ENCODE measurements at places on chromosomes 5 and 9.

- no peak for DNase-seq
Observed at GRCh38 chr9:2697492-2697891, 19.8 kb upstream of the KCNV2 start.

- no peak for DNase-seq
Observed at GRCh38 chr9:99071313-99072039, 33.4 kb upstream of the TGFBR1 start.

DNA sequence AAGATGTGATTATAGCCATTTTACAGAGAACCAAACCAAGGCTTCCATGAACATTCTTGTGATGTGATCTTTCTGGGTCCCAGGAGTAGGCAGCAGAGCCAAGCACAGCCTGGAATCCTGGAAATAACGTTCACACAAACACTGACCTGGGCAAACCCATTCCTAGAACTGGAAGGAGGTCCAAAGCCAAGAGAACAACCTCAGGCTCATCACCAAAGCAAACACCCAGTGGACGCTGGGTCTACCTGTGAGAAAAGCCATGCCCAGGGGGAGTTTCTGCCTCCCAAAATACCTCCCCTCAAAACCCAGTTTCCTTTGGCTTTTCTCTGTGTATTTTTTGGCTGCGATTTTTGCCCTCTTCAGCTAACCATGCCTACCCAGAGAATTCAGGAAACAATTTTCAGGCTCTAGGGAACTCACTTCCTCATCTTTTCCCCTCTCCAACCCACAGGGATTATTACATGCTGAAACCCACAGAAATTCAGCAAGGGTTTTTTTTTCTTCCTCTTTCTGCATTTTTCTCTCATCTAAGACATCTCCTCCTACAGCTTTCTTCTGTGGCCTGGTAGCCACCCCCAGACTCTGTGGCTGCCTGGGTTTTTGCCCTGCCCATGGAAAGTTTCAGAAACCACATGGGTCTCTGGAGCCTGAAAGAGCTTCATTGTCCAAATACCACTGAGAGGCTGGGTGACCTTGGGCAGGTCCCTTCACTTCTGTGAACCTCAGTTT lies 75.0 kb downstream of the TNC start:
- no peak for DNase-seq

- no peak for DNase-seq
Observed at GRCh38 chr5:37615184-37615583, 224.7 kb downstream of the GDNF start.

GRCh38 chr5:34412736-34413135 lies 243.4 kb upstream of the RAI14 start:
- DNase-seq: no peak

GRCh38 chr5:2204366-2205184 lies 321.9 kb upstream of the IRX4 start:
- no peak for DNase-seq

DNA sequence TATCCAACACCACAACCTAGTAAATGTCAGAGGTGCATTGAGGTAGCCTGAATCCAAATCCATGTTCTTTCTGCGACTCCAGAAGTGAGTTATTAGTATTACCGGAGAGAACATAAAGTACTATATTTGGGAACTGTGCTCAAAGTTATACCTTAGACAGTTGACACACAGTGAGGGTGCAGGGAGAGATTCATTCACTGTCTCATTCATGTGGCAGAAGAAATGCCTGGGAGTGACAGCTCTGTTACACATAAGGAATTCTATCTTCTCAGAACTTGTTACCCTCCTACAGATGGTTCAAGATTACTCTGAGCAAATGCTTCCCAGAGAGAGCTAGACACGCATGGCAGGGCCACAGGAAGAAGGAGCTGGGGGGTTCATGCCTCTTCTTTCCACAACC lies 103.0 kb downstream of the ATP10B start:
- DNase-seq: no peak

DNA sequence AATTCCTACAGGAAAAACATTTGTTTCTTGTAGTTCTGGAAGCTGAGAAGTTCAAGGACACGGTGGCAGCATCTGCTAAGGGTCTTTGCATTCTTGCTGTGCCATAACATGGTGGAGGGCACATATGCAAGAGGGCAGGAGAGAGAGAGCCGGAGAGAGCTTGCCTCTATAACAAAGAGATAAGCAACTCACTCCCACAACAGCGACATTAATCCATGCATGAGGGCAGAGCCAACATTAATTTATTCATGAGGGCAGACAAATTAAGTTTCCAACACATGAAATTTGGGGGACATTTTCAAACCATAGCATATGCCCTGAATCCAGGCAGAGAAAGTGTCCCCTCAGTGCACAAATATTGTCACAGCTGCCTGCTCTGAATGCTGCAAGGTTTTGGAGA lies 4.4 kb upstream of the GTF3C5 start:
- no peak for DNase-seq

DNA sequence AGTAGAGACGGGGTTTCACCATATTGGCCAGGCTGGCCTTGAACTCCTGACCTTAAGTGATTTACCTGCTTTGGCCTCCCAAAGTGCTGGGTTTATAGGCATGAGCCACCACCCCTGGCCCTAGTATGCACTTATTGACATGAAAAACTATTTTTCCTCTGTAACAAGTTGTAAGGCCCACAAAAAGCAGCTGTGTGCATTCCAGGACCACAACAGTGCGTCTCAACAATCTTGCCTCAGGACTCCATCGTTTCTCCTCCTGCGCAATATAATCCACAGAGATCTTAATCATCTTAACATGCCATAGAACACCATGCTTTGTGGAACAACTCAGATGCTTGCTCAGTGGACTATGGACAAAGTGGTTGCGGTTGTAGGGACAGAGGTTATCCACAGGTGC lies 10.2 kb downstream of the OR2V1 start:
- no peak for DNase-seq

DNA sequence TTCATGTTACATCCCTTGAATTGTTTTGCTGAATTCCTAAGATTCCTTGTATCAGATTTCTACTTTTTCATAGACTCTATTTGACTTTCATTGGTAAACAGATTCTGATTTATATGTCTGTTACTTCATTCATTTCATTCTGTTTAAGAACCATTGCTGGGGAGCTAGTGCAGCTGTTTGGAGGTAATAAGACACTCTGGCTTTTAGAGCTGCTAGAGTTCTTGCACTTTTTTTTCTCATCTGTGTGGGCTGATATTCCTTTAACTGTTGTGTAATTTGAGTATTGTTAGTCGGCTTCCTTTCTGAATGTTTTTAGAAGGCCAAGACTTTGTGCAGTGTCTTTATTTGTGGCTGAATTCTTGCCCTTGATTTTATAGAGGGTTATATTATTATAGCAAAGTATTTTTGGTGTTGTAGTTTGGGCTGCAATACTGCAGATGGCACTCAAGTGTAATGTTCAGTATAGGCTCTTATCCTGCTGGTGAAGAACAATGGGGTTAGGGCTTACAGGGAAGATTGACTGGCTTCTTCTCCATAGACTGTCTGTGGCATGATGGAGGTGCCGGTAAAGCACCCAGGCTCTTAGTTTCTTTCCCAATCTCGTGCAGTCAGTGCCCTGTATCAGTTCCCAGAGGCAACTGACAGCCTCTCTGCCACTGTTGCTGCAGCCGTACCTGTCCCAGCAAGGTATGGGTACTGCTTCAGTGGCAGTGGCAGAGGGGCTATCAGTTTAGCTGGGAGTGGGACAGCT lies 162.2 kb downstream of the OXCT1 start:
- DNase-seq: no peak

DNA sequence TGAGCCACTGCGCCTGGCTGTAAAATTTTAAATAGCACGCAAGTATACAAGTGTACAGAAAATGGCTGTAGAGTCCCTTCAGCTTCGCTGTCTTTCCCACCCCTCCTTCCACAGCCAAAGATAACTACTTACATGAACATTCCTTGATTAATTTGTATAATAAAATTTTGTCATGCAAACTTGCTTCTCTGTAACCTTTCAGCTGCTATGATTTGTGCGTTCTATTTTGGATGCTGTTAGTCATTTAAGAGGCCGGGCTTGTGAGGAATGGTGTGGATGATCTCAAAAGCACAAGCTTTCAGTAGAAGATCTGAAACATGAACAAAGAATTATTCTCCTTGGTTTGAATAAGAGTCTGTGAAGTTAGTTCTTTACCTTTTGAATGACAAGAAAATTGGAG lies 115.0 kb upstream of the TLE1 start:
- DNase-seq: no peak

GRCh38 chr5:164742025-164742424 lies 1236.6 kb downstream of the MAT2B start:
- no peak for DNase-seq

DNA sequence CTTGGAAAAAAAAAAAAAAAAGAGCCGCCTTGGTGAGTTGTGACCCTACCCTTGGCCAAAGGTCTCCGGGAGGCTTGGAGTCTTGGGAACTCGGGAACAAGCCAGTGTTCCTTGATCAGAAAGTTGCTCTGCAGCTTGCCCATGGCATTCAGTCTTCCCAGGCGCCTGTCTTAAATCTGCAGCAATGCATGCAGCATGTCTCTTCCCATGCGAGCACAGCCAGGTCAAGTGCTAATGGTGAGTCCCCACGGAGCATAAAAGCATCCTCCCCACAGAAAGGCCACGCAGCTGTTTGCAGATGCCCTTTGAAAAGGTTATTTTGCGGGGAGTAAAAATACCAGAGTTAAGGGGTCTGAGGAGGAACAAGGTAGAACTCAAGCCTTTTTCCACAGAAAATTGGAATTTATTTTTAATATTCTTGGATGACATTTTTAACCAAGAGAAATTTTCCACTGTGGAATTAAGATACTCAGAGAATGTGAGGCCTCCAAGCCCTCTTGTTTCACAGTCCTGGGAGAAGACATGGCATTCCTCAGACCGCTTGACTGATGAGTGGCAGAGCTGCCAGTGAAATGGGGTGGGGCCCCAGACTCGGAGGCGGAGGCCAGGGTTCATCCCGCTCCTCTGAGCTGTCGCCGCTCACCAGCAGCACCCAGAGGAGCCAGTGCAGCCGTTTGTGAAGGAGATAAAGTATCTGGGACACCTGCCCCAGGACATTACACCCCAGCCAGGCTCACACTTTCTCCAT lies 81.6 kb downstream of the CYFIP2 start:
- DNase-seq: no peak

DNA sequence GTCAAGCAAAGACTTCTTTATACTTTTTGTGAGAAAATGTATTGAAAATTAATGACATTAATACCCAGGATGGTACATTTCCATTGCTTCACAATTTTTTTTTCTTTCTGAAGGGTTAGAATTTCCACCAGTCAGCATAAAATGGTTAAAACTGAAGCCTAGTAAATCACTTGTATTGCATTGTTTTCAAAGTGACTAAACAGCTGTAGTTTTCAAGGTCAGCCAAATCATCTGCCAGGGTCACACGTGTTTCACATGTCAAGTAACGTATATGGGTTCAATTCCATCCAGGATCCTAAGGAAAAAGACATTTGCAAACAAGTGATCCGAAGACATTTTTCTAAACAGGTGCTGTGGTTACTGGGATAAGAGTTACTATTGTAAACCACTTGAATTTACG lies 574.2 kb downstream of the RAB3C start:
- DNase-seq: no peak

DNA sequence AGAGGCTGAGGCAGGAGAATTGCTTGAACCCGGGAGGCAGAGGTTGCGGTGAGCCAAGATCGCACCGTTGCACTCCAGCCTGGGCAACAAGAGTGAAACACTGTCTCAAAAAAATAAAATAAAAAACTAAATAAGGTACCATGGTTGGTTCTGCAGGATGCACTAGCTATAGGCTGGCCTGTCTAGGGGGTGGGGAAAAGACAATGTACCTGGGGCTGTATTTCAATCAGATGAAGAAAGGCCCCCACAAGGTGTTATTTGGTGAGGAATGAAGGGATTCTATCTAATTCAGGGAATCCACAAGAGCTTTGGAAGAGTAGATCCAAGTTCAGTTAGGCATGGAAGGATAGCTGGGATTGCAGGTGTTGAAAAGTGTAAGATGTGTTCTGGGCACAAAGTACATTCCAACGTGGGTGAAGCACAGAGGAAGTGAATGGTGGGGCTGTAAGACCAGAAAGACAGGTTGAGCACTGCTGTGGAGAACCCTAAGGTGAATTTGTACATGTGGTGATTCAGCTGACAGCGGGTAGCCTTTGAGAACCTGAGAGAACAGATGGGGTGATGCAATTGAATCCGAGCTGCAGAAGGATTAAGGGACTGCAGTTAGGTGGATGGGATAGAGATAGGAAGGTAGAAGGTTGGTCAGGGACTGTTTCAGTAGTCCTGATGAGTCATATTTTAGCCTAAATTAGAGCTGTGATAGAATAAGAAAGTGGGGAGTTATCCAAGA lies 71.8 kb downstream of the CAST start:
- no peak for DNase-seq

- DNase-seq: no peak
Observed at GRCh38 chr9:98657897-98658296, 50.8 kb downstream of the GABBR2 start.

DNA sequence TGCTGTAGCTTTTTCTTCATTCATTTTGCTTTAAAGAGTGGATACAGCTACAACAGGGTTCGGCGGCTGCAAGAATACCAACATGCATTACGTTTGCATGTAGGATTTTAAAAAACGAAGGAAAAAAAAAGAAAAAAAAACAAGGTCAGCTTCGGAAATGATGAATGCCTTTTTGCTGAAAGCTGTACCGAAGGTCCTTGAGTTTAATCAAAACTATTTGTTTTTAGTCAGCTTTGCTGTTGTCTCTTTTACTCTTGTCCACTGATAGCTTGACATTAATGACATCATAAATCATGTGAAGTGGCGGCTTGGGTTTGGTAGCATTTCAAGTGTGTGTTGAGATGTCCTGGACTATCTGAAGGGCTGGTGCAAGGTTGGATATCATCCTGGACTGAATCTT lies 779.1 kb downstream of the NR2F1-AS1 start:
- no peak for DNase-seq

DNA sequence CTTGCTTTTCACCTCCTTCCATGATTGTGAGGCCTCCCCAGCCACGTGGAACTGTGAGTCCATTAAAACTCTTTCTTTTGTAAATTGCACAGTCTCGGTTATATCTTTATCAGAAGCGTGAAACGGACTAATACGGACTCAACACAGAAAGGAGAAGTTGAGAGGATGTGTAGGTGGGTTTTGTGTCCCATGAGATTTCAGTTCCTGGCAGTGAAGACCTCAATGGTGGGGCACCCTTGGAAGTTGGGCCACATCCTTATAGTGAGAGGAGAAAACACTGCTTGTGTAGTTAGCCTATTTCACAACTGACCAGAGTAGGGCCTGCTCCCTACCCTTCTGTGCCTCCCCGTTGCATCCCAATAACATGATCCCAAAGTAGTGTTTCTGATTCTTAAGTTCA lies 98.9 kb upstream of the TNC start:
- no peak for DNase-seq

- DNase-seq: peak; percentile 56
Observed at GRCh38 chr5:176535101-176535663, 2.0 kb downstream of the RNF44 start.

- no peak for DNase-seq
Observed at GRCh38 chr9:109143881-109144562, 23.0 kb downstream of the FRRS1L start.

- DNase-seq: no peak
Observed at GRCh38 chr5:127801751-127802476, 98.7 kb downstream of the CCDC192 start.

Data from CD4-positive, alpha-beta T cell treated with Interleukin-17A for 4 hours (primary cell).